ENCODE measurements at places on chromosomes 3 and 15.

DNA sequence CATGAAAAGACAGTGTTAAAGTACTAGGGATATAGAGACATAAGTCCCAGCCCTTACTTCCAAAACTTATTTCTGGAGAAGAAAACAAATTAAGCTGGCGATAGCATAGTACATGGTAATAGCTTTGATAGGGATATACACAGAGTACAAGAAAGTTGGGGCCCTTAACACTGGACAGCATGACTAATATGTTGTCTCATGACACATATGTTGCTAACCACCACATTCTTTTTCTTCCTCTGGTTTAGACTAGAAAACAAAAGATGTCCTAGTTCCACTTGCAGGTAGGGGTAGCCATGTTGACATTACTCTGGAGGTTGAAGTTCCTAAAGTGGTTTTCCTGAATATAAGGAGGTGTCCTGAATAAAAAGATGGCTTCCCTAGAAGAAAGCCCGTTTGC, 75.3 kb downstream of the RFX7 start:
- DNase-seq: no peak

- DNase-seq: no peak
These were observed 25.6 kb downstream of the PRR23E start for GRCh38 chr3:127218454-127218922.

GRCh38 chr3:184977796-184978195, 165.8 kb downstream of the VPS8 start:
- DNase-seq: no peak

GRCh38 chr3:177676148-177676547, 478.9 kb upstream of the TBL1XR1 start:
- DNase-seq: no peak

DNA sequence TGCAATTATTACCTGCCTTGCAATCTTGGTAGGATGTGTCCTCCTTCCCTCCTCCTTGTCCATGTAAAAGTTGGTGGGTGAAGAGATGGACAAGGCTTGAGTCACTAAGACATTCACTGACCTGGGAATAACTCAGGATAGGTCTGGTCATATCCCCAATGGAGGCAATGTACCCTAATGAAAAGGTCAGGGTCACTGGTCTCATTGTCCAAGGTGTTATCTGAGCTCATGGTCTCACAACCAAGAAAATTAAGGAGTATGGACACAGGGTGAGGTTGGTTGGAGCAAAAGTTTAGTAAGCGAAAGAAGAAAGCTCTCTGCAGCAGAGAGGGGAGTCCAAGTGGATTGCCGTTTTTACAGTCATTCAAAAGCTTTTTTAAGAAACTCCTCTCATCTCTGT, 179.0 kb downstream of the SNRPN start:
- DNase-seq: no peak

GRCh38 chr3:119700920-119701734, 1.7 kb upstream of the CFAP91 start:
- no peak for DNase-seq

- no peak for DNase-seq
These were observed 8.1 kb upstream of the IGDCC3 start for GRCh38 chr15:65385870-65386258.

DNA sequence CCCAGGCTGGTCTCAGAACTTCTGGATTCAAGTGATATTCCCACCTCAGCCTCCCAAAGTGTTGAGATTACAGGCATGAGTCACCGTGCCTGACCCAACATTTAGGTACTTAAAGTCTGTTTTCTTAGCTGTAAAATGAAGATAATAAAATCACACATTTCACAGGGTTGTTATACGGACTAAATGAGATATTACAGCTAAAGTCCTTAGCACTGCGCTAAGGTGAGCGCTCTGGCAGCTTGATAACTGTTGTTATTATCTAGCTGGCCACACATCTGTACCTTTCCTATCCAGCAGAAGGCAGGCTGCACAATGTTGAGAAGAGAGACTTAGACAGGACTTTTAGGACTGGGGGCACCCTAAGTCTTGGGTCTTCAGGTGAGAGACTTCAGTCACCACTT, 2.7 kb upstream of the LIPH start:
- no peak for DNase-seq

DNA sequence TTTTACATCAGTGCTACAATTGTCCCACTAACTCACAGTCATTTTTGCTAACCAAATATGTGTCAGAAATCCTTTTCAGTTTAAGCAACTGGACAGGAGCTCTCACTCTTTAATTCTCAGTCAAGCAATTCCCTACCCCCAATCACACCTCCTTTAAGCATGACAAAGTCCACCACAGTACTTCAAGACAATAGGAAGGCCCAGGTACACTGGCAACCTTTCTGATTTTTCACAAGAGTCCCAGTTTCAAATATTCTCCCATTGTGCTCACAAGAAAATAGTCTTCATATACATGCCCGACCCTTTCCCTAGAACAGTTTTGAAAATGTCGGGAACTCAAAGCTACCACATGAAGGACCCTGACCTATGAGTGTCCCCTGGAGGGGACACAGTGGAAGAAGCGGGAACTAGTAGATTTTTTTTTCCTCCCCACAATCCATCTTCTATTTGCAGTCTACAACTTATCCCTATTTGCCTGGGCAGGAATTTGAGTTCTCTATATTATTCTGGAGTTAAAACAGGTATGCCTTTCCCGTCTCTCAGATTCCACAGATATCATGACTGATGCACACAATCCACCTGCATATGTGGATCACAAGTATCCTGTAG, 413.5 kb downstream of the TIGIT start:
- DNase-seq: no peak

DNA sequence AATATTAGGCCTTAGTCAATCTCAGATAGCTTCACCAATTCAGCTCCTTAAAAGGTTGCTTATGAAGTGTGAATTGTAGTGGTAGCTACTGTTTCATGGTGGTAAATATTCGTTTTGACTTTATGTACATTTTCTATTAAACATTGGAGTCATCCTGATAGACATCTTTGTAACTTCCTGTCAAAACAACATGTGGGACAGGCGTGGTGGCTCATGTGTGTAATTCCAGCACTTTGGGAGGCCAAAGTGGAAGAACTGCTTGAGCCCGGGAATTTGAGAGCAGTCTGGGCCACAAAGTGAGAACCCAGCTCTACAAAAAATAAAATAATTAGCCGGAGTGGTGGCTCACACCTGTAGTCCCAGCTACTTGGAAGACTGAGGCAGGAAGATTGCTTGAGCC, 2.0 kb upstream of the TRIM59 start:
- DNase-seq: no peak

- DNase-seq: no peak
These were observed 23.2 kb downstream of the RCN2 start for GRCh38 chr15:76954744-76955143.

DNA sequence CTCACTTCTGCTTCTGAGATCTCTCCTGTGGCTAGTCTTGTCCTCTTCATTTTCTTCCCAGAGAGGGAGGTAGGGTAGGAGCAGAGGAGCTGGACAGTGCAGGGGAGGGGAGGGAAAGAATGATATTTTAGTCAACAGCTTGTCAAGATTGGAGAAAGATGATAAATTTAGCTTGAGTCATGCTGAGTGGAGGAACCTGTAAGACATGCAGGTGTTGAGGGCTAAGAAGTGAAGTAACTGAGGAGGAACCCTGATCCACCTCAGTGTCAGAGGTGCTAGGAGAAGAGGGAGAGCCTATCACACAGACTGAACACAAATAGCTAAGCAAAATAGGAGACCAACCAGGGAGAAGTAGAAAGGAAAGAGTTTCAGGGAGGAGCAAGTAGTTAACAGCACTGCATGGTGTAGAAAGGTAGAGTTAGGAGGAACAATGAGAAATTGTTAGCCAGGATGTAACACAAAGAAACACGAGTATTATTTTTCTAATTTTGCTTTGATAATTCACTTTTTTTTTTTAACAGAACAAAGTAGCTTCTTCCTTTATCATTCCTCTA, 108.2 kb upstream of the CHRM5 start:
- DNase-seq: no peak

GRCh38 chr3:49900491-49901153, 3.1 kb downstream of the MST1R start:
- no peak for DNase-seq

DNA sequence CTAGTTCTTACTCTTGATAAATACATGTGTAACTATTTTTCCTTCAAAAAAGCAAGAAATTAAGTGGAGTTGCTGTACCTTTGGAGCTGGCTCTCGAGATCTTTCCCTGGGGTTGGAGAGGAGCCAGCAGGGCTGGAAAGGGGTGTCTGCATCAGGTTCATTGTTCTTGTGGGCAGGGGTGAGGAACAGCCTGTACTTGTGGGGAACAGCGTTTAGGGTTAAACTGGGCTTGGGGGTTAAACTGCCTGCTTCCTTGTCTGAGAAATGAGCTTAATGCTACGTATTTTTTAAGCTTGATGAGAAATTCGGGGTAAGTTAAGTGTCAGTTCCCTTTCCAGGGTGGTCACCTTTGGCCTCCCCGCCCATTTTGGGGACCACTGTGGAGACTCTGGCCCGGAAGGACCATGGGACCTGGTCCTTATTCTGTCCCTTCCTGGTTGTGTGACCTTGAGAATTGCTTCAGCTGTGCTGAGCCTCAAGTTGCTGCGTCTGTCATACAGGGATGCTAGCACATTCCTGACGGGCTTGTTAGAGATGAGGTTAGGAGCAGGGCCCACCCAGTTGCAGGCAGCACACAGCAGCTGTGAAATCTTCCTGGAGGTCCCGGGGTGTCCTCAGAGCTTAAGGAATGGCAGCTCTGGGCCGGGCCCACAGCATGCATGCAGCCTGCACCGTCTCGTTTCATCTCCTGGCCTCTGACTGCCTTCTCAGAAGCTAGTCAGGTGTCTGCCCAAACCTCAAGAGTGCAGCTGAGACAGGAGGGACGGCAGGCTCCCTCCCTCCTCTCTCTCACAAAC, 11.6 kb downstream of the H1-8 start:
- DNase-seq: no peak

DNA sequence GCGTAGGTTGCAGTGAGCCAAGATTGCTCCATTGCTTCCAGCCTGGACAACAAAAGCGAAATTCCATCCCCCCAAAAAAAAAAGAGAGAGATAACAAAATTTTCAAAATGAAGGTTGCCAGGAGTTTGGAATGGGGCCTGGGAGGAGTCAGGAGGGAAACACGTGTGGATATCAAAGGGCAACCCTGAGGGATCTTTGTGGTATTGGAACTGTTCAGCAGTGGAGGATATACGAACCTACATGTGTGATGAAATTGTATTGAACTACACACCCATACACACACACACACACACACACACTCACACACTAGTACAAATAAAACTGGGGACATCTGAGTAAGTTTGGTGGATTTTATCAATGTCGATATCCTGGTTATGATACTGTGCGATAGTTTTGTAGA, 61.8 kb downstream of the RBPMS2 start:
- no peak for DNase-seq

DNA sequence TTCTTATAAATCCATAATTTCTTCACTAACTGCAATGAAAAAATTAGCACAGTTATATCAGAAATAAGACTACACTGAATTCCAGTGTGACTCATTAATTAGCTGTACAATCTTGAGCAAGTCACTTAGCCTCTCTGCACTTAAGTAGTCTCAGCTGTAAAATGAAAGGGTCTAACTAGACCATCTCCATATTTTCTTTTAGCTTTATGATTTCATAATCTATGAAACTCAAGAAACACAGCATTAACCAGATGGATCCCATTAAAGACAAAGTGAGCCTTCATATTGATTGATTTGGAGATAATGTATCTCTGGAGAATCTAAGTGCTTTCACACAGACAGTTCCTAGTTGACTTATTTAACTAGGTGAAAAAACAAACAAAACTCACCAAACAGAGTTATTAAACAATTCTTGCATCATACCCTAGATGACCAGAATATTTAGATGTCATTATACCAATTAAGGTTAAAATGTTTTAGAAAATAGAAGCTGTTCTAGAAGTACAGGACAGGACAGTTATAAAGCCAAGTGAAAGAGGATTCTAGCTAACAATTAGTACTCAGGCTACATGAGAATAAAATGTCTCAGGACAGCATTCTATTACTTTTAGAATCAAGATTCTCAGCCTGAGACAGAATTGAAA, 11.2 kb downstream of the CSNK1G1 start:
- DNase-seq: no peak

- no peak for DNase-seq
These were observed 24.5 kb downstream of the LRRC3B start for GRCh38 chr3:26647078-26647477.

DNA sequence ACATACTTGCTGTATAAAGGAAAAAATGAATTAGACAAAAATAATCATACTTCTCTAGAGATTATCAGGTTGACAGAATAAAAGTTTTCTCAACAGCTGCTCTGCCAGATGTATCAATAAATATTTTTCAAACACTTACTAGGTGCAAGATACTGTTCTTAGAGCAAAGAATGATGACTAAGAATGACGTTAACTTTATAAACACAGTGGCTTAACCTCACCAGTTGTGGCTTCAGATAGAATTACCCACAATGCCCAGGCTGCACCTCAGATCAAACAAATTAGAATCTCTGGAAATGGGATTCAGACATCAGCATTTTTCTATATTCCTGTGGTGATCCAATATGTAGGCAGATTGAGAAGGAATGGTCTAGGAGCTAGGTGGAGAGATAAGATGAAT, 422.4 kb upstream of the ATP11B start:
- DNase-seq: no peak

Data from stimulated activated CD4-positive, alpha-beta T cell treated with anti-CD3 and anti-CD28 coated beads, Interleukin-12 subunit alpha, Interleukin-12 subunit beta, amount 100 ng/mL, for 24 hours (primary cell).